Stimulated activated CD8-positive, alpha-beta memory T cell treated with anti-CD3 and anti-CD28 coated beads, Interleukin-4, amount 100 ng/mL, for 4 hours (primary cell): ENCODE measurements at places on chromosomes 13 and 19.

- DNase-seq, result no peak
Measured at GRCh38 chr19:892243-892893, 619 bp downstream of the MED16 start.

DNA sequence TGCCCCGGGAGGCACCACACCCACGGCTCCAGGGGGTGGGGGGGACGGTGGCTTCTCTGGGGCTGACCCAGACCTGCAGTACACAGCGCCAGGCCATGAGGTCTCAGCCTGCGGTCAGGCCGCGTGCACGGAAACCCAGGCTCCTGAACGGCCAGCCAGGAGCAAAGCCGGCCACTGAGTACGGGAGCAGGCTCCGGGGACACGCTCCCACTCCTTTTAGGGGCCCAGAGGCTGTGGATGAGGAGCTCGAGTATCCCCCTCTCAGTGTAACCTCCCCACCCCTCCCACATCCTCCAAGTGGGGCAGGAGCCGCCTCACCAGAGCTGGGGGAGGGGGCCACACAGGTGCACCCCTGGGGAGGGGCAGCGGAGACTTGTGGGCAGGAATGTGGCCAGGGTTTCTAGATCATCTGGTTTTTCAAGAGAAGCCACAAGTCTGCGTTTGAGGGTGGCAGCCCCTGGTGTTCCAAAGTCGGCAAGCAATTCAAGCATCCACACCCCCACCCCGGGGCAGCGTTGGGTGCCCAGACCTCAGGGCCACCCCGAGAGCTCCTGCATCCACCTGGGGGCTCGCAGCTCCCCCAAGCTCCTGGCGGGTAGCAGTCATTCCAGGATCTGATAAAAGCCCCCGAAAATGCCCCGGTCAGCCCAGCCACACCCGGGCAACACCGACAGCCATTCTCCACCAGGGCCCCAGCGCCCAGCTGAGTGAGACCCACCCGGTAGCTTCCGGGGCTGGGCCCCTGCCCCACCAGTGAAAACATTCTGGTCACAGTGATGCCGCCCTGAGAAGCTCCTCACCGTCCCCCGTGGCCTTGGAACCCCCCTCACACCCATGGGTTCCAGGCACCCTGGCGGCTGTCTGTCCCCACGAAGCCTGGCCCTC, 6.1 kb downstream of the SBNO2 start:
- no peak for DNase-seq

- DNase-seq, result no peak
Measured at GRCh38 chr13:71621174-71622124, 245.6 kb downstream of the DACH1 start.

DNA sequence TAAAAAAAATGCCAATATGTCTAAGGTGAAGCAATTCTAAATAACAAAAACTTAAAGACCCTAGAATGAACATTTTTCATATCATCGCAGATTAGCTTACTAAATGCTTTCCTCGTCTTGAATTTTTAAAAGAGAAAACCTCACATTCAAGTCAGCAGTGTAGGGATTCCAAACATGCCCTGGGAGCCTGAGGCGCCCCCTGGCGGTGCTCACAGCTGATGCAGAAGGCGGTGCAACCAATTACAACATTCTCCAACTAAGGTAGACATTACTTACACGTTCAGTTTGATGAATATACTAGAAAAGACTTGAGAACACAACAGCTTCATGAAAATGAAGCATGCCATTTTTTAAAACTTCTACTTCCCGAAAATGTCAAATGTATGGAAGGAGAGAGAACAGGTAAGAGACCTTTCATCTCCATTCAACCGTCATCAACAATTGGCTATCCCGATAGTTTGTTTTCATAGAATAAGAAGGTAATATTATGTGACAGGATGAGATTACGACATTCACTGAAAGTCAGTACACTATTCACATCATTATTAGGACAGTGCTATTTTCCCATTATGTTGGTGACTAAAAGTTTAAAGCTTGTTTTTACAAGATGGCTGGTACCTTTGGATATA, 304.4 kb downstream of the DCLK1 start:
- no peak for DNase-seq
